Urinary bladder (tissue), 4 donors: ENCODE measurements at places on chromosomes 5 and 9.

DNA sequence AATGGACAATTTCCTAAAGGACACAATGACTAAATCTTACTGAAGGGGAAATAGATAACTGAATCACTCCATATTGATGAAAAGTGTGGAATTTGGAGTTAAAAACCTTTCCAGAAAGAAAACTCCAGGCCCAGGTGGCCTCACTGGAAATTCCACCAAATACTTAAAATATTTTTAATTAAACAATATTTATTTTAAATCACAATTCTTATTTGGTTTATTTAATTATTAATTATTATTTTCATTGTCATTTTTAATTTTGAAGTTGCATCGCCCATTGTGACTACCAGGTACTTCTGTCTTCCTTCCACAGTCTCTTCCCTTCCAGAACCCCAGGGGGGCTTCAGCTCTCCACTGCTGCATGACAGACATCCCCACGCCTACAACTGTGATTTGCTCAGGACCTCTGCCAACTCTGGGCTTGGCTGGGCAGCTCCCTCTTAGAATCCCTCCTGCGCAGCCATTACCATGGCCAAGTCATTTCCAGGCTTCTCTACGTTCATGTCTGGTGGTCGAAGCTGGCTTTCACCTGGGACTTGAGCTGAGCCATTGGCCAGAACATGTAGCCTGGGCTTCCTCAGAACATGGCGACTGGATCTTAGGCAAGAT, 16.4 kb upstream of the GADD45G start:
- DNase-seq, result no peak

- no peak for DNase-seq
Observed at GRCh38 chr9:78881295-78881694, 584.4 kb downstream of the PSAT1 start.

DNA sequence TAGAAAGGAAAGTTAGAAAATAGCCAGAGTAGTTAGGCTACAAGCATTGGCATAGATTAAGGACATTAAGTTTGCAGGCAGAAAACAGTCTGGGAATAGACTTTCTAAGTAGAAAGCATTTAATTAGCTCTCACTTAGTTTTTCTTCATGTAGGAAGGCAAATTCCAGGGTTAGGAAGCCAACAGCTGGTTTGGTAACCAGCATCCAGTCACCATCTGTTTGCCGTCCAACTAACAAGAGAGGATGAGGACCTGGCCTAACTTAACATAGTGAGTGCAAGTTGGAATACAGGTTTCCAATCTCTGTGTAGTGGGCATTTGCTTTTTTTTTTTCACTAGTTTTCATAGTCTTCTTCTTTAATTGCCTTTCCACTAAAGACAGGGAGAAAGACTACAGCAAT, 121.7 kb upstream of the NR3C1 start:
- DNase-seq, result no peak

GRCh38 chr5:44714871-44715561, 93.7 kb upstream of the MRPS30 start:
- DNase-seq, result no peak

DNA sequence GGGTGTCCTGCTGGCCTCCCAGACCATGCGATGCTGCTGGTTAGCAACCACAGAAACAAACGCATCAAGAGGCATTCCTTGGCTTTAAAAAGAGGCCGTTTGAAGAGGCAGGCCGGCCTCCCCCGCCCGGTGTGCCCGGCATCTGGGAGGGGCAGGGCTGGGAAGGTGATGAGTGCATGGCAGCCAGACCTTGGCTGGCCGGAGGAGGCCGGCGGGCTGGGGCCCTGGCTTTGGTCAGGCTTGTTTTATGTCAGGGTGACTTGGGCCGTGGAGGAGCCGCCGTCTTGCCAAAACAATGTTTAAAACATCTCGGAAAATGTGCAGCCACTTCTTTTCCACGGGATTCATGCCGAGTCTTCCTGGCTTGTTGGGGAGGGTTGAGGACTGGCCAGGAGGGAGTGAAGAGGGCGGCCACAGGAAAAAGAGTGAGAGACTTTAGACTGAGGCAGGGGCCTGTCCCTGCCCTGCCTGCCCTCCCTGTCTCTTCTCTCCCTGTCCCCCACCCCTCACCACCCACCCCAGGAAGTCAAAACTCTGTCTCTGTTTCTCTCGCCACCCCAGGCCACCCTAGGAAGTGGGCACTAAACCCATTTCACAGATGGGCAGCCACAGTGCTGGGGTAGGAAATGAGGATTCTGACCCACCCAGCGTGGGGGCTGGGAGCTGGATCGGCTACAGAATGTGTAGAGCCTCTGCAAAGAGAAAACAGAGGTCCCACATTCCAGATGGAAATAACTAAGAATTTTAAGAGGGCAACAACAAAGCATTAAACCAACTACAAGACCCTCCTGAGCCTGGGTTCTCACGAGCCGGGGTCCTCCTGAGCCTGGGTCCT, 143.0 kb downstream of the RXRA start:
- DNase-seq, result no peak

GRCh38 chr5:65364907-65365306, 116.8 kb downstream of the ADAMTS6 start:
- no peak for DNase-seq

DNA sequence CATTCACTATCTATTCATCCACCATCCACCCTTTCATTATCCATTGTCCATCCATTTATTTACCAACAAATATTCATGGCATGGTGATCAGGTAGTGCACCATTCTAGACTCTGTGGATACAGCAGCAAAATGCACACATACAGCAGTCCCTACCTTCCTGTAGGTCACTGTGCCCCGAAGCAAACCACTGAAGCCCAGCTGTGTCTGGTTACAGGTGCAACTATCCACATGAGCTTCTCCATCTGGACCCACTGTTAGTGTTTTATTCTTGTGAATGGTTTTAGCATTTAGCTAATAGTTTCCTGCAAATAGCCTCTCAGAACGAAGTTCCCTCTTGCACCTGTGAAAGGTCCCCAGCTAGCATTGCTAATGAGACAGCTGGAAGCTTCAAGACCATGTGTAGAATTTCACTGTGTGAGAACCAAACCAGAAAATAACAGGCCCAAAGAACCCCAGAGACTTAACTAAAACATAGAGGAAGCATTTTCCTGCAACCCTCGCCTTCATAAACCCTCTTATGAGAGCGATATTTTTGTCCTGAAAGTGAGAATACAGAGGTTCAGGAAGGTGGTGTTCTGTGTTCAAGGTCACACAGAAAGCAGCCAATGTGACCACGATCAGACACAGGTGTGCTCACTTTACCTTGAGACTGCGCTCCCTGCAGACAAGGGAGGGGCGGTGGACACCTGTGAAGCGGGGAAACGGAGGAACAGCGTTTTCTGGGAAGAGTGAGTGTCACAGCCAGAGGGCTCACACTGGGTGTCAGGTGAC, 18.5 kb downstream of the PAEP start:
- DNase-seq, result no peak
